ENCODE measurements at places on chromosomes 6 and 20. TPM values are rescaled to one million over a fixed set of nuclear protein-coding genes. Genes with fewer than 3 reads are reported as not detected.

GRCh38 chr20:237489-237888 is 10.4 kb downstream of the DEFB129 start:
- no peak for DNase-seq

DNA sequence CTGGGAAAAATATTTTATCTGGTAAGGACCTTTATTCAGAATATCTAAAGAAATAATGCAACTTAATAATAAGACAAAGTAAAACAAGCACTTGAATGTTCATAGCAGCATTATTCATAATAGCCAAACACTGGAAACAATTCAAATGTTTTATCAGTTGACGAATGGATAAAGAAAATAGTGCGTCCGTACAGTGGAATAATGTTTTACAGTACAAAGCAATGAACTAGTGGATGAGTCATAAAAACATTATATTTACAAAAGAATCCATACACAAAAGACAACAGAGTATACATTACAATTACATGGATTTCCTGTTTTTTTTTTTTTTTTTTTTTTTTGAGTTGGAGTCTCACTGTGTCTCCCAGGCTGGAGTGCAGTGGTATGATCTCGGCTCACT is 12.7 kb downstream of the SMAP1 start:
- DNase-seq, result no peak

GRCh38 chr20:44961011-44961869 is 1.0 kb upstream of the TOMM34 start:
- DNase-seq, result no peak

- DNase-seq, result no peak
Observed at GRCh38 chr6:273551-274058, 18.7 kb upstream of the DUSP22 start.

GRCh38 chr6:122078481-122078880 is 321.0 kb upstream of the HSF2 start:
- no peak for DNase-seq

GRCh38 chr6:26205161-26205624 is 118.0 kb downstream of the HFE start:
- peak; percentile 80 for DNase-seq

GRCh38 chr6:162109480-162110050 is 618.0 kb downstream of the PRKN start:
- DNase-seq, result no peak

- DNase-seq, result no peak
Observed at GRCh38 chr6:53302678-53303360, 45.9 kb downstream of the ELOVL5 start.

DNA sequence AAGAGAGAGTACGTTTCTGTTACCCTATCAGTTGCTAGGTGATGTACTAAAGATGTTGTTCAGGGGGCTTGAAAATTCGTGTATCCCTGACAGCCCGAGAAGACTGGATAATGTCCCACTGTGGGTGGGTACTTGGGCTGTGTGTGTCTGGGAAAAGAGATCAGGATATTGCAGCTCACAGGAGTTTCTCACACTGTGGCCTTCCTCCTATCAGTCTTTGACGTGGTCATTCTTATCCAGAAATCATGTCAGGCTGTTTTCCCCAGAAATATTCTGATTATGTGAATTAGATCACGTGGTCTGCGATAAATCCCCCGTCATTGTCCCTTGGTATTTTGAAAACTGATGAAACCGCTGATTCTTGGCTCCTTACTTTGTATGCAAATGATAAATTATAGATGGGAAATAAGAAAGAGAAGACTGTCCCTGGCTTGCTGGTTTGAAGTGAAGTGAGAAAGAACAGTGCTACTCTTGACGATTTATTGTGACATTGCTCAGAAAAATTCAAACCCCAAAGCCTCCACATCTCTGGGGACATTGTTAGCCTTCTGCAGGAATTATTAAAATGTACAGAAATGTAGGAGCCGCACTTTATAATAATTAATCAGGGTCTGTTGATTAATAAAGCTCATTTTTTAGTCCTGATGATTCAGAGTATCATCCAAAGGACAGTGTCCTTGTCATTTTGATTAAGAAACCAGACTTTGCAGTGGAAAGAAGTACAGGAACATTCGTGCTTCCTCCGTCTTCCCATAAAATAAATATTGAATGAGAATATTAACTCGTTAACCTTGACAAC is 167.5 kb upstream of the TSHZ2 start:
- no peak for DNase-seq

DNA sequence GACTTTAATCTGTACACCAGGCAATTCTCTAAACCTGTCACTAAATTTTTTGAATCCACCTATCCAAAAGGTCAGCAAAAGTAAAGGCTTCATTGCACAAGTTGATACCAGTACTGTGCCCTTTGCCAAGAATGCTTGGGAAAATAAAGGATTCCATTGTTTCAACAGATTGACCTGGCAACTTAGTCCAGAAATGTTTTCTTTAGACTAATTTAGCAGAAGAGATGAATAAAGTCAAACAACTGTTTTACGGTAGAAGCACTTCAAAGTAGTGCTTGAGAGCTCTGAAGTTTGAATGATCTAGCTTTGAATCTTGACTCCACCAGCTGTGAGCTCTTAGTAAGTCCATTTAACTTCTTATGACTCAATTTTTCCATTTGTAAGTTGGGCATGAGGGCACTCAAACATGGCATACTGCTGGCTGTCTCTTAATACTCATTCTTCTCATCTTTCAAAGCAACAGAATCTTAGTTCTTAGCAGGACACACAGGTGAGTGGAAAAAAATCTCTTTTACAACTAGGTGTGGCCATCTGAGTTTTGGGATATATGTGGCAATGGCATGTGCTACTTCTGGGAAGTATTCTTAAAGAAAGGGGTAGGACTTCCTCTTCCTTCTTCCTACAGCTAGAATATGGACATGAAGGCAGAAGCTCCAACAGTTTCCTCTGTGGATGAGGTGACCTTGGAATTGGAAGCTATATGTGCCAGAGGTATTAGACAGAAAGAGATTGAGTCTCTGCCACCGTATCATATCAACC is 55.9 kb upstream of the LOC128125822 start:
- DNase-seq, result no peak

GRCh38 chr6:28586324-28586723 is 60.6 kb downstream of the GPX5 start:
- DNase-seq, result no peak

GRCh38 chr20:45832619-45833018 is 980 bp upstream of the SNX21 start:
- no peak for DNase-seq

DNA sequence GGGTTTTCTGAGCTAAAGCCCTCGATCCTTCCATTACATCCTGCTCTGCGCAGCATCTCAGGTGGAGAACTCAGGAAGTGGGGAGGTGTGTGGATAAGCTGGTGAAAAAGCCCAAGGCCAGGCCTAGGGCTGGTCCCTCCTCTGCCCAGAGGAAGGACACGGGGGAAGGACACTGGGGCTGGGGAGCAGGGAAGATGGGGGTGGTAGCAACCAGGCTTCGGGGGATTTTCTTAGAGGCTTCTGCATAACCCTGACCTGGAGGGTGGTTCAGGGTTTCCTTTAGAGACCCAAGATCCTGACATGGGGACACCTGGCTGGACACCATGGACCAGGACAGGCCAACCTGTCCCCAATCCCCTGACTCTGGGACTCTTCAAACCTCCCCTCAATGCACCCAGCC is 37.9 kb downstream of the SUN5 start:
- peak; percentile 7 for DNase-seq

- no peak for DNase-seq
Observed at GRCh38 chr20:40497899-40498691, 190.9 kb downstream of the MAFB start.

GRCh38 chr6:90701146-90701781 is 114.4 kb upstream of the MAP3K7 start:
- DNase-seq, result no peak

DNA sequence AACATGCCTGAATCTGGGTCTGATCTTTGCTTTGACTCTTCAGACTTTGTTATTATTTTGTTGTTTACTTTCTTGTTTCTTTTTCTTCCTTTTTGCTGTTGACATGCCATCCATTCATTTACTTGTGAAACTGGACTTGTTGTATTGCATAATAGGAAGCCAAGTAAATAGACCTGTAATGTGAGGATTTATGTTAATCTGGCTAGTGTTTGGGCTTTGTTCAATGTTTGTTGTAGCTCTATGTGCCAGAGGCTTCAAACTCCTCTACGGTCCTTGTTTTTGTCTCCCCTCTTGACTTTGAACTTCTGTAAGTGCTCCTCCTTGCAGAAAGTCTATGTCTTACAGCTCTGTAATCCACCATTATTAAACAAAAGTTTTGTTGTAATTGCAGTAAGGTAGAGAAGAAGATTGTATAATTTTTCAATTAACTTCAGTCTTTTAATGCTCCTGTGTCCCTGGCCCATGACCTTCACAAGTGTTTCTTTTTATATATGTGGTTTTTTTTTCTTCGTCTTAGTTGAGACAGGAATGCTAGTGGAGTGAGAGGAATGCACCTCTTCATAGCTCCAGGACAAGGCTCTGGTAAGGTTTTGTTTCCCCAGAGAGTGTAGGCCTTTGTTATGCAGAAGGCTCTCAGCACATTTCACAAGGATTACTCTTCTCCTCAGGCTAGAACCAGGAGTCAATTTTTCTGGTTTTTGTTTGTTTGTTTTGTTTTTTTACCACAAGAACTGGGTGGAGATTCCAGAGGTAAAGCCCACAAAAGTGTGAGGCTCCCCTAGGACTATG is 1061.8 kb upstream of the CITED2 start:
- no peak for DNase-seq

DNA sequence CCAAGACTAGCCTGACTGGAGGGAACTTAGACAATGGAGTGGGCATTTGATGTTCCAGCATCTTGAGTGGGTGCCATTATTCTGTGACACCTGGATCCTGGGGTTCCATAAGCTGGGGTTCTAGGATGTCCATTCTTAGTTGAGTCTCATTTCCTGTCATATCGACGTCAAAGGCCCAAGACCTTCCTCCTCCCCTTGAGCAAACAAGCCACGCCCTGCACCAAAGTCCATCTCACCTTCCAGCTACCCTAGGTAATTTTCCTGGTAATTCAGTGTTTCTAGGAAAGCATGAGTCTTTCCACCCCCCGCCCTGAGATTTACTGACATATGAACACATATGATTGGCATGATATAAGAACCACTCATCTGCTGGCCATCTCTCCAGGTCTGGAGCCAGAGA is at the start of gene TRIM40:
TRIM40 (plus strand) TSS at position 384 of the 400 bp plus-strand sequence. CDS start 897 bp downstream, outside the sequence.
- DNase-seq, result no peak

DNA sequence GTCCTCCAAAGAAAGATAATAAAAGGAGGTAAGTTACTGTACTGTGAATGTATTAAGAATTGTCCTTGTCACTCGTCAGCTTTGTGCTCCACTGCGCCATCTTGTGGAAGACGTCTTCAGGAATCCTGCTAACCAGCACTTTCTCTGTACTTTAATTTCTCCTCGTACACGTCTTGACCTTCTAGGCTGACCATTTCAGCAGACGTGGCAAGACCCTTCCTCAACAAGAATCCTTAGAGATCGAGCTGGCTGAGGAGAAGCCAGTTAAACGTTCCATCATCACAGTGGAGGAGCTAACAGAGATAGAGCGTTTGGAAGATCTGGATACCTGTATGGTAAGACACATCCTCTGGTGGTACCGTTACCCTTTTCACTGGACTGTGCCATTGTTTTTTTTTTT is 95.5 kb upstream of the SCGN start:
- DNase-seq, result peak; percentile 50

- DNase-seq, result no peak
Observed at GRCh38 chr6:22222469-22222868, 74.4 kb downstream of the PRL start.

DNA sequence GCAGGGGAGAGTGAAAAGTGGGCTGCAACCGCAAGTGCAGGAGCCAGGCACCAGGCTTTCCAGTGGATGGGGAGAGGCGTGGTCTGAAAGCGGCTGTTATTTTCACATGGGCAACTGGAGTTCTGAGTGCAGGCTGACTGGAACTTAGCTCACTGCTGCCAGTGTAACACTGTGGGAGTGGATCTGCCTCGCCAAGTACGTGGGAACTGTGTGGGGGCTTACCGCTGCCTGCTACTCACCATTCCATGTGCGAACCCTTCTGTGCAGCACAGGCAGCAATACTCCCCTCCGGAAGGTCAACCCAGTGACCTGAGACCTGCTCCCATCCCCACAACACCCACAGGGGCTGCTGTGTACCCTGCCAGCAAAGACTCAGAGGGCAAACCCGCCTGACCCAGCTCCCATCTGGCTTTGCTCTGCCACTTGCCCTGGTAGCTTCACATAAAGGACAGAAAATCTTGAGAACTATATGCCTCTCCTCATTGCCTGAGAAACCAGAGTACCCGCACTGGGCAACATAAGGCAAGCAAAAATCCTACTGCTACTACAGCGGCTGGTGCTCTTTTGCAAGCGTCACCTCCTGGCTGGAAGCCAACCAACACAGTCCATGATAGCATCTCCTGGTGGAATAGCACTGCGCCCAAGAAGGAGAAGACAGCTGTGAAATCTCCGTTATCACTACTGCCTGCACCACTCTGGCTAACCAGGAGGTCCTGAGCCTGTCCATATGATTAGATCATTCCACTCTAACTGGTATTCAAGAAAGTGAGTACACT is 54.4 kb upstream of the SIRPG start:
- DNase-seq, result no peak

- DNase-seq, result no peak
Observed at GRCh38 chr6:83708970-83709747, at the start of gene SNAP91. Gene SNAP91 (minus strand): TSS chr6:83709101. CDS start chr6:83707927, 1,174 bp downstream.

- DNase-seq, result no peak
Observed at GRCh38 chr6:3233904-3234303, 6.5 kb upstream of the TUBB2B start.

DNA sequence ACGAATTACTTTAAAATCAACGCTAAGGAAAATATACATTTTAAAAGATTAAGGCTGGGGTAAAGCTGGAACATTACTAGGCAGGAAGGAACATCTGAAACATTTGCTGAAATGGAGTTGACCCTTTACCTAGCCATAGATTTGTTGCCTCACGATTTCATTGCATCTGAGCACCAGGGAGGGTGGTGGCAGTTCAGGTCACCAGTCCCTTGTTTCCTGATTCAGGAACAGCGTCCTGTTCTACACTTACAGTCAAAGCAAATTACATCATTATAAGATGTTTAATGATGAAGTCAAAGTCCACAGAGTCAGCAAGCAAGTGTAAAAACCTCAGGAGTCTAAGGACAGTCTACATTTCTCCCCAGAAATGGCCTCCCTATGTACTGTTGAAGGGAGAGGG is 9.0 kb upstream of the MICA start:
- no peak for DNase-seq

- no peak for DNase-seq
Observed at GRCh38 chr6:86715676-86716075, 221.7 kb upstream of the HTR1E start.

FOXF2 gene
- total RNA-seq, result not detected

TAP2 gene
- 162 TPM for total RNA-seq

FOXQ1 gene
- not detected for total RNA-seq

HSPA1L gene
- total RNA-seq, result 2.1 TPM

CGA gene
- total RNA-seq, result 0.59 TPM

CDC25B gene
- 101 TPM for total RNA-seq

HRH3 gene
- not detected for total RNA-seq

NEU1 gene
- total RNA-seq, result 21.3 TPM

BANF2 gene
- not detected for total RNA-seq

KIF25 gene
- not detected for total RNA-seq

All from activated T-helper 2 cell treated with anti-CD3 and anti-CD28 coated beads, Interferon-gamma antibody, Interleukin-2, Interleukin-4, amounts not matched to agents 10 μg/mL and 5 μg/mL and 100 μg/mL, durations not matched to agents 14 hours and 24 hours and 36 hours (primary cell).